ENCODE measurements at places on chromosomes 2 and 18.

GRCh38 chr2:98568161-98568956, 40.0 kb downstream of the COA5 start:
- peak; percentile 17 for DNase-seq

DNA sequence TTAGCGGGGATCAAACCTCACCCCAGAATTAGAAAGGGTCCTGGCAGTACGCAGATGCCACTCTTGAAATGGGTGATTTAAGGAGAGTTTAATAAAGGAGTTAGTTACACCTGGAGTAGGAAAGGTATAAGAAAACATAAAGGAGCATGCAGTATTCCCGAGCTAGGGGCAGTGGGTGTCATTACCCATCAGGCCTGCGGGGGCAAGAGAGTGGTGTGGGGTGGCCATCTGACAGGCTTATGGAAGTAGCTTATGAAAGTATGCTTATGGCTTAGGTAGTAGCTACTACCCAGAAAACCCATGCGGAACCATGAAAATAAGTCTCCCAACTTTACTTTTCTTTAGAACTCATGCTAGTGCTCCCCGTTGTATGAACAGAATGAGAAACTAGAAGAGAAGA, 568.9 kb upstream of the ACVR2A start:
- DNase-seq: no peak

- DNase-seq: no peak
Measured at GRCh38 chr2:1990724-1991123, 246.4 kb upstream of the PXDN start.

DNA sequence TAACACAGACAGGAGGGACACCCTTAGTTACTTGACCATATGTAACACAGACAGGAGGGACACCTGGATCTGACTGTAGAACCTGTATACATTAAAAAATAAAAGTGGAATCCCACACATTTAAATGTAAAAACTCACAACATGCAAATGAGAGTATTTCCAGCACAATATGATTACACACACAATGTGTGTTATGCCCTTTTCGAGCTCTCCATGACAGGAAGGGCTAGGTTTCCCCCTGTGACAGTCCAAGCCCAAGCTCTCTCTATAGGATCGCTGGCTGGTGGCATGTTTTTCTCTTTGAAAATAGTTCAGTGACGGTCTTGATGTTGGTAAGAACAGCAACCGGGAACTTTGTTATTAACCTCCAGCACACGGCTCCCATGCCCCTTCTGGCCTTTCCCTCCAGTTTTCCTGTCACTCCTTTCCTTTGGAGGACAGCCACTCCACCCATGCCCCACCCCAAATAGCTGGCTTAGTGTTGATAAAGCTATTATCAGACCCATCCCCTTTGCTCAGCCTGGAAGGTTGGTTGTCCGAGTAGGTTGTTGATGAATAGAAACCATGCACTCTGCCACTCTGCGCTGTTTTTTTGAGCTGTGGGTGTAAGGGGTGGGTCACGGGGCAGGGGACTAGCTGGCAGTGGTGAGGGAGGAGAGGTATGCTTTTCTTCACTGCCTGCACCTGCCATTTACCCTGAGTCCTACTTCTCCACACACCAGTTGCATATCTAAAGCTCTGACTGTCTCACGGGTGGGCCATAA, 2.7 kb downstream of the RASGRP3 start:
- no peak for DNase-seq

GRCh38 chr2:129058981-129059380, 740.3 kb upstream of the HS6ST1 start:
- no peak for DNase-seq

GRCh38 chr2:11404376-11405073, 60.1 kb upstream of the ROCK2 start:
- DNase-seq: no peak

DNA sequence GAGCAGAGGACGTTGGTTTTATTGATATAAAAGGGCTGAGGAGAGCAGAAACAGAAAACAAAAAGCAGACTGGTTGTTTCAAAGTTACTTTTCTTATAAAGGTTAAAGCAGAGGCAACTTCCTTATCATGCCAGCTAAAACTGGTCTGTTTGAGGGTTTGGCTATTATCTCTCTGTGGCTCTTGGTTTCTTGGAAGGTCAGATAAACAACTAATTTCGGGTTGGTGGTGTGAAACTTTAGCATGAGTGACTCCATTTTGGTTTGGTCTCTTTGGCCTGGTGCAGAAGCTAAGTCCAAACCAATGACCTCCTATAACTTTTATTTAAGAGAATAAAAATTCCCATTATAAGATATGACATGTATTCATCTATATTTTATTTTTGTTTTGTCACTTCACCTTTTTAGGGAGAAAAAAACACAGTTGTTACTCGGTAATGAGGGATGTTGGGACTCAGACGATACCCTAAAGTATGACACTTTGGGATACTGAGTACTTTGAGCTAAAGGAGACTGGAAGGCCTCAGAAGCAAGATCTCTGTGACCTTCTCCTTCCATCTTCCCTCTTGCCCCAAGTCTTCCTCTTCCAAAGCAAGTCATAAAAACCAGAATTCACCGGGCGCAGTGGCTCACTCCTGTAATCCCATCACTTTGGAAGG, 23.3 kb downstream of the TNFAIP6 start:
- no peak for DNase-seq

GRCh38 chr2:167292430-167293171, 404.3 kb downstream of the XIRP2 start:
- DNase-seq: peak; percentile 38
